Neural progenitor cell (in vitro differentiated cells): ENCODE measurements at places on chromosomes 7 and 10. TPM values are rescaled to one million over a fixed set of nuclear protein-coding genes. Genes with fewer than 3 reads are reported as not detected.

The FKBP6 gene
- total RNA-seq: not detected in 2 replicates

- DNase-seq: no peak
These were observed 13.6 kb downstream of the PDLIM1 start for GRCh38 chr10:95277201-95277570.

DNA sequence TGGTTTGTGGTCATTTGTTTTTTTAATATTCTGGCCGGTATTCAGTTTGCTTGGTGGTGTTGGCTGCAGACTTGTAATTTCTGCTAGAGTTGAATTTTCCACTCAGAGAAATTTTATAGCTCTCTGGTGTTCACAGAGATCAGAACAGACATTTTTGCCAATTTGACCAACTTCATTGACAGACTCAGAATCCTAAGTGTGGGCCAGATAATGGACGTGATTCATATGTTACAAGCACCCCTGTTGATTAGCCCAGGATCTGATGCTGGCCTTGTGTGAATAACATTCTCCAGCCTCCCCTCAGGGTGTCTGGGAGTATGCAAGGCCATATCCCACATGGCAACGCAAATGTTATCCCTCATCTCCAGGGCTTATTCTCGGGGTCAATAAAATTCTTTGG lies 283.8 kb downstream of the C7orf25 start:
- DNase-seq: no peak

GRCh38 chr10:7538970-7539654 lies 127.7 kb downstream of the ITIH5 start:
- no peak for DNase-seq

GRCh38 chr7:35792472-35792871 lies 8.4 kb upstream of the SEPTIN7 start:
- DNase-seq: no peak
